Activated gamma-delta T cell treated with anti-CD3 and anti-CD28 coated beads, Interleukin-2, amount 50 U/mL, for 16 hours (primary cell): ENCODE measurements at places on chromosomes 5 and 9.

DNA sequence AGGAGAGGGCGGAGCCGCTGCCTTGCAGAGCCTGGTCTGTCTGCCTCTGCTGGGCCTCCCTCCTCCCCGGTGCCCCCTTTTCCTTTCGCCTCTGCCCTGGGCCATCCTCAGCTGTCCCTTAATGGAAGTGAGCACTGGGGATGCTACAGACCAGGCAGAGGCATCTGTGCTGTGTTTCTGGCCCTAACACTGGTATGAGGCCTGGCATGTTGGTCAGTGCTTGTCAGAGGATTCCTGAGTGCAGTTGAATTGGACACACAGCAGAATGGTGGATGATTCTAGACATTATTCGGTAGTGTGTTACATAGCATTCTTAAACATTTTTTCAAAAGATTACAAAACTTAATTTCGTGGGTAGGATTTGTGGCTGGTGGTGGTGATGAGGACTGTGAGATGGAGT is 88.6 kb downstream of the EHMT1 start:
- no peak for DNase-seq

GRCh38 chr9:132099741-132100407 is 20.2 kb upstream of the MED27 start:
- no peak for DNase-seq

- DNase-seq, result no peak
These were observed 110.9 kb upstream of the DMAC1 start for GRCh38 chr9:7910426-7911020.

DNA sequence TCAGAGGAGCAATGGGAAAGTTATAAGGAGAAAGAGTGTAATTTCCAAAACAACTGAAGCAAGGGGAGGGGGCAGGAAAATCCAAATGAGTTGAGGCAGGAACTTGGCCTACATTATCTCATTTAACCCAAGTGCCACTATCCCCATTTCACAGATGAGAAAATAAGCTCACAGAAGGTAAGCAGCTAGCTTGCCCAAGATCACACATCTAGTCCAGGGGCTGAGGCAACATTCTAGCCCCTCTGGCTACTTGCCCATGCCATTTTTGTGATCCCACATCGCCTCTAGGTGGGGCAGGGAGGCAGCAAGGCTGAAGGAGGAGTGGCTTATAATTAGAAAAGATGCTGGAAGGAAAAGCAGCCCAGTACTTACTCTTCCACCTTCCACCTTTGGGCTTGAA is 2.6 kb upstream of the PSIP1 start:
- DNase-seq, result no peak

DNA sequence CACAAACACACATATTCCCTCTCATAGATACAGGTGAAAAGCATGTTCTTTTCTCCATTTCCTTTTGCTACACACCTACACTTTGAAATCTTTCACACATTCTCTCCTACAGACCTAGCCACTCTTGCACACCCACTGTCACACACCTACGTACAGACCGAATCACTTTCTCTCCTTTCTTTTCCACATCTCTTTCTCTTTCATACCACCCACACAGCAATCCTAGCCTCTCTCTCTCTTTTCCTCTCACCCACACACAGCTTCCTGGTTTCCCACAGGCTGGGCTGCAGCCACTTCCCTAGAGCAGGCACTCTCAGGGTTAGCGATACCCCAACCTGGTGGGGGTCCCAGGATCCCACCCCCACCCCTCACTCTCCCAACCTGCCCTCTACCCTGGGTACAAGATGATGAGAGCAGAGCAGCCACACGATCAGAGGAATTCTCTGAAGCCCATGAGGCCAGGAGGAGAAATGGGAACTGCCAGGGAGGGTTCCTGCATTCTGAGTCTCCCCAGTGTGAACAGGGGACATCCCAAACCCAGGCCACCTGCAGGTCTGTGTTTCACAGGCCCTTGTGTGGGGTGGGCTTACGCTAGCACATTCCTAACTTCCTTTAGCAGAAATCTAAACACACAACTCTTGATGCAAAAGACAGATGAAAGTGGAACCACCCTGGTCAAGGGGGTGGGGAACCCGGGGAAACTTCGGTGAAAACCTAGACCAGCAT is 17.1 kb upstream of the SYNPO start:
- no peak for DNase-seq

- DNase-seq, result no peak
These were observed 61.8 kb downstream of the ERAP1 start for GRCh38 chr5:96745844-96746531.

- DNase-seq, result no peak
These were observed 287.7 kb upstream of the TLE4 start for GRCh38 chr9:79284081-79284480.

DNA sequence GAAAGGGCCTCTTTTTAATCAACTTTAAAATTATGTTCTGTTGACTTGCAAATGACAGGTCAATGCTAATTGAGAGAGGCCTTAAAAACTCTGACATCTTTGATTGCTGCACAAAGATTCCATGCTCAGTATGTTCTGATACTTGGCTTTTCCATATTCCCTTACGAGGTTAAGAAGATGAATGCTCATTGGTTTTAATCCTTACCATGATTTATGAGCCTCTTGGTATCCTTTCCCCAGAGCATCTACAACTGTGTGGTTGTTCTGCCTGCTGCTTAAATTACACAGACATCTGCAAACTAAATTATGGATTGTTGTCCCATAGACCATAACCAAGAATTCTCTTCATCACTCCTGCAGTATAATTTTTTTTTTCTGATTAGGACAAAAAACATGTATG is 352.6 kb downstream of the CDH12 start:
- DNase-seq, result no peak

DNA sequence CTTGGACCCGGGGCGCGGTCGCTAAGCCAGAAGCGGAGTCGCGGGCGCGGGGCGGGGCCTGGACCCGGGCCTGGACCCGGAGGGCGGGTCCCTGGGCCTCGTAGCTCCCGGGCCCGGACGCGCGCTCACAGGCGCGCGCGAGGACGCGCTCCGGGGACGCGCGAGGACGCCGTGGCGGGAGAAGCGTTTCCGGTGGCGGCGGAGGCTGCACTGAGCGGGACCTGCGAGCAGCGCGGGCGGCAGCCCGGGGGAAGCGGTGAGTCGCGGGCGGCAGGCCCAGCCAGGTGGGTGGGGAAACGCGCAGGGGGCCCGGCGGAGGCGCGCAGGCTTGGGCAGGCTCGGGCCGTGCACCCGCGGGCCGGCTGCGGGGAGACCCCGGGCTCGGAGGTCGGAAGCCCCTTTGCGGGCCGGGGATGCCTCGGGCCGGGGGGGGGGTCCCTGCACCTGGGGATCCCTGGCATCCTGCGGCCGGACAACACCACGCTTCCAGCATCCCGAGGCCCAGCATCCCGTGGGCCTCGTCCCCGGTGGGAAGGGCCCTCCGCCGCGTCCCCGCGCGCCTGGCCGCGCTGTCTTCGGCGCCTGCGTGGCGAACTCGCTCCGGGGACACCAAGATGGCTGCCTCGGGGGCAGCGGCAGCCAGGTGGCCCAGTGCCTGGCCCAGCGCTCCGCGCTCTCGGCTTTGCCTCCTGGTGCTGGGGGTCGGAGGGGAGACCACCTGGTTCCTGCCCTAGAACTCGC is at the start of gene SFXN1:
Gene SFXN1, plus strand, starts transcription at position 177 of the 741 bp plus-strand sequence. CDS start 13,544 bp downstream, outside the sequence.
- peak; percentile 59 for DNase-seq

DNA sequence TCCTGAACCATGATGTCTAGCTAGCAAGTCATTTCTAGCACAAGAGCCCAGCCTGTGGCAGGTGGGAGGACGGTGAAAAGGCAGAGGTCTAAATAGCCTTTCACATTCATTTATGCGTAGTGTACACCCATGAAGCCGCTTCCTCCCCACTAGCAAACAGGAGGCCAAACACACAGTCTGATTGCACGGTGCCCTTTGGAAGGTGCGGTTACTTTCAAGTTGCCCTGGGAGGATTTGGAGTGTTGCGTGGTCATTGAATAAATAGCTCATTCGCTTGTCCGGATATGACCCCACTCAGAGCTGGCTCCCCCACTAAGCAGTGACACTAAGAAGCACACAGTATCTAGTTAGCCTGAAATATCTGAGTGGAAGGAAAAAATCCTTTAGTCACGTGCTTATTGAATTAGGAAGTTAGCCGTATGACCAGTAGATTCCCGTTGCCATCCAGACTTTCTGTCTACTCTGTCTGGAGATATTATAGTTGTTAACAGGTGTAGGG is 664 bp upstream of the ARSB start:
- peak; percentile 38 for DNase-seq
